ENCODE measurements at places on chromosomes 6 and 20.

- no peak for DNase-seq
These were observed 10.8 kb upstream of the WTAP start for GRCh38 chr6:159716247-159717096.

DNA sequence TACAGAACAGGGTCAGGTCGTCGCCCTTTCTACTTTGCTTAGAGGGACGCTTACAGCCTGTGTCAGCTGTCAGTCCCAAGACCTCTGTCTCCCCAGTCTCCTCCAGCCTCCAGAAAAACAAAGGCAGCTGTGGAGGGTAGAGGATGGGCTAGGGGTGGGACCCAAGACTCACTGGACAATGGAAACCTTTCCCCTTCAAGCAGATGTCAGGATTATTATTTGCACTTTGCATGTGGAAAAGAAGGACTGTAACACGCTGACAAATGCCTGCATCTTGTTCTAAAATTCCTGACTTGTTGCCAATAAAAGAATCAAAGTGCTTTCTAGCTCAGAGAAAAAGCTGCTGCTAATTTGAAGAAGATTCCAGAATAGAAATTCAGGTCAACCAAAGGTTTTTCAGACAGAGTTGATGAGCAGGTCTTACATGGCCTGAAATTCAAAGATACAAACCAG lies 58.7 kb downstream of the SNX5 start:
- no peak for DNase-seq

GRCh38 chr6:90183587-90184333 lies 112.9 kb downstream of the BACH2 start:
- DNase-seq: no peak

- no peak for DNase-seq
These were observed 58.7 kb downstream of the KIF13A start for GRCh38 chr6:17928514-17929430.

DNA sequence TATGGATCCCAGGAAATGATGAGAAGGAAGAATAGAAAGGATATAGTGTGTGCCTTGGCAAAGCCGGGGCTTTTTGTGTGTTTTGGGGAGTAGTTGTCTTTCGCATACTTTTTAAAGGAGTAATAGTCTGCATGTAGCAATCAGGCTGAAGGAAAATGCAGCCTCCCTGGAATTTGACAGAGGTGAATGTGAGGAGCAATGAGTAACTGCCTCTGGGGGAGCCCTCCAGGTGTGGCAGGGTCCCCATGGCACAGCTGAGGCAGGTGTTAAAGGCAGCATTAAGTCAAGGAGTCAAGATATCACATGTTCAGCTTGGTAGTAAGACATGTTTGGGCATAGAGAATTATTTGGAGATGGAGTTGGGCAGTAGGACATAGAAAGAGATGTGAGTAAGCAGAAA lies 203.1 kb downstream of the C6orf118 start:
- DNase-seq: no peak

DNA sequence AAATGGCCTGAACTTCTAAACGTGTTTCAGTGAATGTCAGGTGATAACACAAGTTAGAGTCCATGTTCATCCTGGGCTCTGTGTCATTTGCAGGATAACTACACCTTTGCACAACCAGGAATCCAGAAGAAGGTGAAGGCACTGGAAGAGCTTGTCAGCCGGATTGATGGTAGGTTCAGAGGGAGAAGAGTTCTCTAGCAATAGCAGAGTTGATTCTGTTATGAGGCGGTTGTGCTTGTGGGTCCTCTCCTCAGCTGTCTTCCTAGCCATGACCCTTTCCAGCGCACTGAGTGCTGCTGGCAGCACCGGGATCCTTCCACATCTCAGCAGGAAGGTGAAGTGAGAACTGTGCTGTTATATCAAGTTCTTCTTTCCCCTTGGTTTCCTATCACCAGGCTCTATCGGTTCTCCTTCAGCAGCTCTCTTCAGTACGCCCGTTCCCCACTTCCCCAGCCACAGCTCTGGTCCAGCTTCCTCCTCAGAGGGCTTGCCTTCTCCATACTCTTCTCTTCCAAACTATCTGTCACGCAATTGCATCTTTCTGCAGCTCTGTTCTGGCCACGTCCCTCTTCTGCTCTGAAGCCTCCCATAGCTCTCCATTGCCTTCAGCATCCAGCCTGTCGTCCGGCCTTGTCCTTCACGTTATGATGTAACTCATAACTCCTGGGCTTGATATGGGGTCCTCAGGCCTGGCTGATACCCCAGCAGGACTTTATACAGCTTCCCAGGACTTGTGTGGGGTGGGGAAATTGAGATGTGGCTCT lies 39.9 kb upstream of the RNF8 start:
- DNase-seq: no peak

GRCh38 chr6:159981403-159982245 lies 12.7 kb downstream of the IGF2R start:
- DNase-seq: no peak

- no peak for DNase-seq
These were observed 11.0 kb downstream of the DHX35 start for GRCh38 chr20:38973107-38973506.

GRCh38 chr6:169451065-169451838 lies 197.6 kb upstream of the THBS2 start:
- DNase-seq: no peak
